Stimulated activated CD4-positive, alpha-beta T cell treated with anti-CD3 and anti-CD28 coated beads, Interleukin-4, amount 100 ng/mL, for 4 hours (primary cell): ENCODE measurements at places on chromosomes 5 and 9.

GRCh38 chr9:3473405-3473804, 52.4 kb downstream of the RFX3 start:
- DNase-seq, result no peak

DNA sequence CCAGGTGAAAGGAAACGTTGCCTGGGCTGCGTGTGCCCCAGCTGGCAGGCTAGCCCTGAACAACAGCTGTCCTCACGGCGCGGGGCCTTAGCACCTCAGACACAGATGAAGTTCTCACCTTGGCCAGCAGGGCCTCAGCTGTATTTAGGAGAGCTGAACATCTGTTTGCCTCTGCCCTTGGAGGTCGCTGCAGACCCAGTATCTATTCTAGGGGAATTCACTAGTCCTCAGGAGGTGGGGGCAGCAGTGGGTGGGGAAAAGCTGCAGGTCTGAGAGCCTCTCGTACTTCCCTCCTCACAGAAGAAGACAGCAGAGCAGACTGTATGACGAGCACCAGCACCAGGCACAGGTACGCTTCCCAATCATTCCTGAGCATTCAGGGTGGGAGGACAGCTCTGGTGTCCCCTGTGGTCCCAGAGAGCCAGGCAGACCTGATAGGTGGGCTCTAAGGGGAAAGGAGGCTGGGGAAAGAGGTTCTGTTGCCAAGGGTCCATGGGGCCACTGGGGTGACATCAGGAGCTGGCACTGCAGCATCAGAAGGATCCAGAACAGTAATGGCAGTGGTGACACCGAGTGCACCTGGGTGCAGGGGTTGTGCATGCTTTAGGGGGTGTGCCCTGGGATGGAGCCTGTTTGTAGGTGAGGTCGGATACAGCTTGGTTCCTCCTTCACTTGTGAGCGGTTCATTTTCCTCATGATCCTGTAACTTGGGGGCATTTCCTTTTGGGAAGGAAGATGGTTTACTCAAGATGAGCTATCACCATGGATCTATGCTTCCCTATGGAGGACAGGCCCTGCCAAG, 13.8 kb downstream of the CD74 start:
- DNase-seq, result no peak

GRCh38 chr5:143886651-143887638, 75.0 kb downstream of the HMHB1 start:
- no peak for DNase-seq

- DNase-seq, result no peak
Observed at GRCh38 chr9:97636903-97637302, 3.3 kb downstream of the NCBP1 start.

- no peak for DNase-seq
Observed at GRCh38 chr9:35729700-35730485, 2.1 kb downstream of the TLN1 start.

DNA sequence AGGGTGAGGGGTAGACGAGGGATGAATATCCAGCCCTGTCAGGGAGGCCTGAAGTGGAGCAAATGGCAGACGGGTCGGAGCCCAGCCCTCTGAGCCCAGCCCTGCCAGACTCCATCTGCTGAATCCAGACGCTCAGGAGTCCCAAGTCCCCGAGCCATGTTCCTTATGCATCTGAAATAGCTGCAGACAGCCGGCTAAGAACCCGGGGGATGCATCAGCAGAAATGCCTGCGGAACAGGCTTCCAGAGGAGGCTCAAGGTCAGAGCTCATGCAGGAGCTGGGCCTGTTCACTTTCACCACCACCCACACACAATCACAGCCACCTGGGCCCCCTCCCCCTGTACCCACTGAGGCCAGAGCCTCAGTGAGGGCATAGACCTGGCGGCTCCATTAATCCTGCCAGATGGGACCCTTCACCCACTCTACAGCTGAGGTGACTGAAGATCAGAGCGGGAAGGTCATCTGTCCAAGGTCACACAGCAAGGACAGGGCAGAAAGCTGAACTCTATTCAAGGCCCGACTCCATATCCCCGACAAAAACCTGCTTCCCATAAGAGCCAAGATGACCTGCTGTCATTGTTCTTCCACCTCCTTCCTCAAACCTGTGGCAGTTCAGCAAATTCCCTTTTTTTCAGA, 24.4 kb upstream of the AKNA start:
- no peak for DNase-seq

DNA sequence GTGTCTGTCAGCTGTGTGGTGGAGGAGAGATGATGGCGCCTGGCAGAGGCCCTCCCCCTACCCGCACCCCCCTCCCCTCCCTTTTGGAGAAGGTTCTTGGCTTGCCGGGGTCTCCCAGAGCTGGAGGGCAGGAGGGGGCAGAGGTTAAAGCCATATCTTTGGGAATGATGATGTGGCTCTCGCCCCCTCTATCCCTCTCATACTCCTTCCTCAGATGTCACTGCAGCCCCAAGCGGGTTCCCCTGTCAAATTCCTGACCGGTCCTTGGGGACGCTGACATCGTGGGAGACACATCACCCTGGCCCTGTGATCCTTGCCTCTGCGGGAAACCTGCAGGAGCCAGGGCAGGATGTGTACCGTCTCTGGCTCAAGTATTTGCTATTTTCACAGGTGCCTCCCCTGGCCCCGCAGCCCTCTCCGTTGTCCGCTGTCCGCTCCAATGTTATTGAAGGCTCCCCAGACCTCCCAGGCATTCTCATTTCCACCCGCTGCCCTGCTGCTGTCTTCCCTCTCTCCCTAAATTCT, 109.5 kb downstream of the FOXD1 start:
- DNase-seq, result no peak
